Stimulated activated CD4-positive, alpha-beta T cell treated with anti-CD3 and anti-CD28 coated beads, Interleukin-1b, Interleukin-23, amount 100 ng/mL, for 48 hours (primary cell): ENCODE measurements at places on chromosomes 2 and 18.

- DNase-seq, result no peak
These were observed 117.4 kb downstream of the MBP start for GRCh38 chr18:77015169-77015568.

GRCh38 chr2:240121190-240121589 lies 14.9 kb downstream of the COPS9 start:
- DNase-seq, result peak; percentile 23

GRCh38 chr2:112318515-112318914 lies 43.1 kb downstream of the ZC3H6 start:
- no peak for DNase-seq

DNA sequence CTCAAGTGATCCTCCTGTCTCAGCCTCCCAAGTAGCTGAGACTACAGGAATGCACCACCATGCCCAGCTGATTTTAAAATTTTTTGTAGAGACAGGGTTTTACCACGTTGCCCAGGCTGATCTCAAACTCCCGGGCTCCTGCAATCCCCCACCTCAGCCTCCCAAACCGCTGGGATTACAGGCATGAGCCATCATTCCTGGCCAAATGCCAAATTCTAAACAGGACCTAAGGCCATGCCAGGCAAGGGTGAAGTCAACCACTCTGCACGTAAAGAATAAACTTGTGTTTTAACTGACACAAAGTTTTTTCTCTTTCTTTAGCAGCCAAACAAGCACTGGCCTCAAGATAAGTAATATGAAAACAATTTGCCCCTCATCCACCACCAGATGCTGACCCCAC lies 37.4 kb upstream of the SATB2 start:
- DNase-seq, result no peak

- DNase-seq, result no peak
These were observed 45.4 kb upstream of the RND3 start for GRCh38 chr2:150532879-150533278.

- no peak for DNase-seq
These were observed 84.2 kb downstream of the SOCS6 start for GRCh38 chr18:70373042-70373519.

DNA sequence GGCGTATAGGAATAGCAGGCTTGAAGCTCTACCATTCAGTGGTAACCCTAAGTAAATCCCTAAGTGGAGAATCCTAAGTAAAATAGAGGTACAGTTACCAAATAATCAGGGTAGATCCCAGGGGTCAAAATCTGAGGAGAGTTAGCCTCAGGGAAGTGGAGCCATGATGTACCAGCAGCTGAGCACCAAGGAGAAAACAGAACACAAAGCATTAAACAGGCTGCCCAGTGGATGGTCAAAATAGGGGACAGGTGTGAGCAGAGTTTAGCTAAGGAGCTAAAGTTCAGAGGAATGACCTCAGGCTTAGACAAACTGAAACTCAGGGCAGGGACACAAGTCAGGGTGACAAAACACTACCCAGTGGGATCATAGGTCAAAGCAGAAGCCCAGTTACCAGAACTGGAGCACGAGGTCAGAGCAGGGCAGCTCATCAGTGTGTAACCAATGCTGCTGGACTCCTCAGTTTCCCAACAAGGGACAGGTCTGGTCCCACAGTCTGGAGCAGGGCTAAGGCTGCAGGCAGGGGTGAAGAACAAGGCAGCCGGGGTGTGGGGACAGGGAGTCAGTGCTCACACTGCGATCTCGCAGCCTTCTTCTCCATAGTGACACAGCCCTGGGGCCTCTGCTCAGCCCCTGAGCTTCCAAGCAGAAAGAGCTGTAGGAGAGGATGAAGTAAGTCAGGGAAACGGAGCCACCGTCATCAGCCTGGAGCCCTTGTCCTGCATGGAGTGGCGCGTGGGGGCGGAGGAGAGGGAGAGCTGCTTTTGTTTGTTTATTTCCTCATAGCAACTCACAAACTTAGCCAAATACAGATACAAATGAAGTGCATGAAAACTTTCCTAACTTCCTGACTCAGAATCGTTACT lies 264.0 kb downstream of the MREG start:
- DNase-seq, result no peak

GRCh38 chr2:231221761-231222160 lies 23.3 kb downstream of the ARMC9 start:
- DNase-seq, result no peak

- no peak for DNase-seq
These were observed 9.7 kb downstream of the LRRTM4 start for GRCh38 chr2:77512507-77512906.

DNA sequence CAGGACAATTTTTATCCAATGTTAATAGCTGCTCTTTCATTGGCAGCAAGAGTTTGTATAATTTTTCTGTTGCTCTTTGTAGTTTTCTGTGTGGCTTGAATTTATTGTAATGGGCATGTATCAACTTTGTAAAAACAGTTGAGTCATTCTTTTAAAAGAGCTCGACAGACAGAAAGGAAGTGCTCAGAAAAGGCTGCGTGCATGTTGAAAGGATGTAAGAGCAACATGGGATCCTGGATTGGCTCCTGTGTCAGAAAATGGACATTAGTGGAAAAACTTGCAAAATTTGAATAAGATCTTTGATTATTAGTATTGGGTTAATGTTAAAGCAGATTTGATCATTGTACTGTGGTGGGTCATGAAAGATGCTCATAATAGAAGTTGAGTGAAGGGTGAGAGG lies 93.3 kb upstream of the CDC42EP3 start:
- DNase-seq, result no peak

GRCh38 chr2:192827735-192828134 lies 633.0 kb upstream of the TMEFF2 start:
- DNase-seq, result no peak

GRCh38 chr2:205858881-205859441 lies 176.7 kb downstream of the NRP2 start:
- DNase-seq, result no peak

- no peak for DNase-seq
These were observed 55.2 kb downstream of the UNC50 start for GRCh38 chr2:98663511-98664090.

DNA sequence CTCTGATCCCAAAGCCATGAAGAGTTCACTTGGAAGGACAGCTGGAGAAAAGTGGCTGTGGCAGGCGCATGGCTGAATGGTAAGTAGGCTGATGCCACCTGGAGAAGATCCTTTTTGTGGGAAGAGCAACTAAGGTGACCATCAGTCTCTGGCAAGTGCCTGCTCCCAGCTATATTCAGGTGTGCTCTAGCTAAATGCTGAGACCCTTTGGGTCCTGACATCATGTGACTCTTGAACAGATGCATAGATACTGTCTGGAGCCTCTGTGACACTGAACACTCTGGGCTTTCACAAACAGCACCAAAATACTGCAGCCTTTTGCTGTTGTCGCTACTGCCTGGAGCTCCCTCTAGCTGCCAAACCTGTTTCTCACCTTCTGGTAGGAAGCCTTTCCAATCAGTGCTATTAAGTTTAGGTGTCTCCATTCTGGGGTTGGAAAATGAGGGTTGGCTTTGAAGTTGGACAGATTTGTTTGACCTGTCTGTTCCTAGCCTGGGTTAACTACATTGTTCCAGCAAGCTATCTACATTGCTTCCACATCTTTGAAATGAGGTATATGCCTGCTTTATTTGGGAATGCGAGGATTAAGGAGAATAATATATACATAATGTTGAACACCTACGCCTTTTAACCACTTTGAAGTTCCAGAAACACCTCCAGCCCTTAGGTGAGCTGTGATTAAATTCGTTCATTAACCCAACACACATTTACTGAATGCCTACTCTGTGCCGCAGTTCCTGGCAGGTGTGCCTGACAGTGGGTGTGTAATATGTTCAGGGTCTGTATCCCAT lies 3.1 kb downstream of the EGR4 start:
- peak; percentile 40 for DNase-seq

DNA sequence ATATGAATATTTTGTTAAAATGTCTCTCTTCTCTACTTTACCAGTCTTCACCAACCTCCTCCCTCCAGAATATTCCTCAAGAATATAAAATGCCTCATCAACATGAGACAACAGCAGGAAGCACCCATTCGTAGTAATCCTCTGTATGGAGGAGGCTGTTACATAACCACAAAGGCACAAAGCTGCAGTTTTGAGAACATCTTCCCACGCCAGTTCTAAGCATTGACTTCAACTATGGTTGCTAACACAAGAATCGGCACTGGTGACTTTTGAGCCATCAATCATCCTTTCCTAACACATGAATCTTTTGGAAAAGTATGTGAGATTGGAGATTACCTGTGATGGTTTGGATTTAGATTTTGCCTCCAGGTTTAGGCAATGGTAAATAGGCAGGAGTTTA lies 54.9 kb upstream of the CYP1B1 start:
- no peak for DNase-seq

- no peak for DNase-seq
These were observed 192.1 kb downstream of the MGAT5 start for GRCh38 chr2:134445985-134446382.

- DNase-seq, result no peak
These were observed 90.2 kb upstream of the DNAJC10 start for GRCh38 chr2:182625814-182626213.

DNA sequence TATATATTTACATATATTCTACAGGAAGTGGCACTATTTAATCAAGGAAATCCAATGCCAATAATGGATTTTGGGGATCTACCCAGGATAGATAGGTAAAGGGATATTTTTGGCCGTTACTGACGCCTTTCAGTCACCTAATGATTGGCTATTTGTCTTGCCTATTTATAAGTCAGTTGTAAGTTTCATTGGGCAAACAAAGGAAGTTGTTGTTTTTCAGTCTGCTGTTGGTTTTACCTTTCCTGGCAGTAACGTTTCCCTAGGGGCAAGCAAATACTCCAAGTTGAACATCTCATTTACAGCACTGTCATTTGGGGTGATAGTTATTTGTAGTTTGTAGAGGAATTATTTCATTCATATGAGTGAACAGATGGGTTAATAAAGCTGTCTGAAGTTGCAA lies 17.0 kb upstream of the LANCL1 start:
- DNase-seq, result no peak

DNA sequence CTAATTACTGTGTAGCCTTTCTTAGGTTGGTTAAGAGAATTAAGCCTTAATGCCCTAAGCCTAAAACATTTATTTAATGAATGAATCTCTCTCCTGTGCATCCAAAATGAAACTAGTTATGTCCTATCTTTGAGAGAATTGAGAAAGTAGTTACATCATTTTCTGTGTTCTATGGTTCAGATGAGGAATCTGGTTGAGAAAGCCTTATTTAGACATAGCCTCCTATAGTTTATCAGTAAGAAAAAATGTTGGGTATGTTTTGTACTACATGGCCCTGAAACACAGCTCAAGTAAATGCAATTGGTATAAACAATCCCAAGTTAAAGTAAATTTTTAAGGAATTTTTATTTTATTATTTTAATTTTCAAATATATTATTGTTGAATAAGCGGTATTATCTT lies 25.9 kb upstream of the RAMP1 start:
- DNase-seq, result no peak
